ENCODE measurements at places on chromosomes 1 and 21.

GRCh38 chr1:228920831-228921230, 185.6 kb downstream of the RHOU start:
- no peak for DNase-seq

GRCh38 chr1:83822208-83822607, 176.7 kb downstream of the TTLL7 start:
- no peak for DNase-seq

DNA sequence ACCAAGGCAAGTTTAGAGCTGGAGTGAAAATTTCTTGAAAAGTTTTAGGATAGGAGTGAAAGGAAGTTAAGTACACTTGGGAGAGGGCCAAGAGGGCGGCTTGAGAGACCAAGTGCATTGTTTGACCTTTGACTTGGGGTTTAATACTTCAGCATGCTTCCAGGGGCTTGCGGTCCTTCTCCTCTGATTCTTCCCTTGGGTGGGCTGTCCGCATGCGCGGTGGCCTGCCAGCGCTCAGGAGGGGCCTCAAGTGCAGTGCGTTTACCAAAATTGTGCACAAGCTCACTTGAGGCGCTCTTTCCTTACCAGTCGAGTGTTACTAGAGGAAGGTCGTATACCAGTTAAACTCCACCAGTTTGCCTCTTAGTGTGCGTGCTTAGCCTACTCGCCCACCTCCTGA, 91.3 kb upstream of the LYST start:
- DNase-seq = no peak

- no peak for DNase-seq
Observed at GRCh38 chr1:8864713-8865344, 13.7 kb downstream of the ENO1 start.

DNA sequence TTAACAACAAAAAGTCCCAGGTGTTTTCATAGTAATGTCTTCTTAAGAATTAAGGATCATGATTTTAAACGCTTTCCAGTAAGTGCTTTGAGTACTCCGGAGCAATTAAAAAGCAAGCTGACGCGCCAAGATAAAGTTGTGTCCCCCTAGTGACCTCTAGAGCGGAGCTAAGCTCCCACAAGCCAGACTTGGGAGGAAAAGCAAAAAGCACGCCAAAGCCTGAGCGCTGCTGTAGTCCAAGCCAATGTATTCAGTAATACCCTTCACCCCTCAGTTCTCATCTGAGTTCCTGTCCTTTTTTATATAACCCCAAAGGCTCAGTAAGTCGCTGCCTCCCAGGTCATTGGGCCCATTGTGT, 3.5 kb upstream of the SLC44A5 start:
- no peak for DNase-seq

DNA sequence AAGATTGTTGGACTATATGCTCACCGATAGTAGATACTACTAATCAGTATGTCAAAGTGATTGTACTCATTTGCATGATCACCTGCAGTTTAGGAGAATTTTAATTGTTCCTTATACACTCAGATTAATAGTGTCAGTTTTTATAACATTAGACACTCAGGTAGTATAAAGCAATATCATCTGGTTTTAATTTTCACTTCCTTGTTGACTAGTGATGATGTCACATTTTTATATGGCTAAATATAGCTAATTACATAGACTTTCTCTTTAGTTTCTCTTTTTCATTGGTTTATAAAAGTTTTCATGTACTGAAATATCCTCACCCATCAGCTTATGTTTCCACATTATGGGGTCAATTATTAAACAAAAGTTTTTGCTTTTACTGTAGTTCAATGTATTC, 1332.4 kb upstream of the ADGRL2 start:
- DNase-seq = no peak

Measured in NCI-H1694 treated with DMSO at 0.1 percent for 48 hours (cell line).